ENCODE measurements at places on chromosomes 2 and 18.

- DNase-seq: no peak
Observed at GRCh38 chr2:194621945-194622344, 1035.1 kb upstream of the SLC39A10 start.

DNA sequence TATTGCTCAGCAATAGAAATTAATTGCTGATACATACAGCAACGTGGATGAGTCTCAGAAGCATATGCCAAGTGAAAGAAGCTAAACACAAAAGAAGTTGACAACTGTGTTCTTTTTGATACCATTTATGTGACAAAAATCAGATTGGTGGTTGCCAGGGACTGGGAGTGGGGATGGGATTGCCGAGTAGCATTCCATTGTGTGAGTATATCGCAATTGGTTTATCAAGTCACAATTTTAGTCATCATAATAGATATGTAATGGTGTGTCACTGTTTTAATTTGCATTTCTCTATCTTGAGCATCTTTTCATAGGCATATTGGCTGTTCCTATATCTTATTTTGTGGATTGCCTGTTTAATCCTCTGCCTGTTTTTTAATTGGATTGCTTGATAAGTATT lies 20.9 kb downstream of the STRADB start:
- DNase-seq: no peak

- peak; percentile 19 for DNase-seq
Observed at GRCh38 chr2:30949435-30949834, 142.2 kb upstream of the CAPN13 start.

GRCh38 chr2:190646780-190647522 lies 1.9 kb upstream of the NAB1 start:
- no peak for DNase-seq

GRCh38 chr2:124524155-124524915 lies 499.2 kb downstream of the CNTNAP5 start:
- no peak for DNase-seq

- DNase-seq: peak; percentile 51
Observed at GRCh38 chr2:181904022-181904632, 12.6 kb downstream of the ITPRID2 start.

DNA sequence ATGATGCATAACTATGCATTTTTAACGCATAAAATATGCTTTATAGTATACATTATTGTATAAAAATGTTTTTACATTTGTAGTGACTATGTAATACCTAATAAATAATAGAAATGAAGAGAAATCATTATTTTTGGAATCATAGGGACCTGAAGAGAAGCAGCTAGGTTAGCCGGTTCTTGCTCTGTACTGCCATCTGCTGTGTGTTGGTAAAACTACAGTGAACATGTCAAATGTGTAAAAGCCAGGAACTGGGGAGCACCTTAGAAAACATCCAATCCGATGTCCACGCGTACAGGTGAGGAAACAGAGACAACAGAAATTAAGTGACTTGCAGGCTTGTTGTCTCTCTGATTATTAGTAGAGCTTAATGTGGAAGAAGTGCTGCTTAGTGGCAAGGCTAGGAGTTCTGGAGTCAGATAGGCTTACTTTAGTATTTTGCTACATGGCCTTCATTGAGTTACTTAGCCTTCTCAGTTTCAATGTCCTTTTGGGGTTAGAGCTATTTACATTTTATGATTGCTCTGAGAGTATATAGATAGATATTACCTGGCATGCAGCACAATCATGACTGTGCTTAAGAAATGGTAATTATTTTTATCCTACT lies 386.5 kb downstream of the DLGAP1 start:
- DNase-seq: peak; percentile 26

GRCh38 chr2:216789081-216789480 lies 70.8 kb downstream of the TNP1 start:
- no peak for DNase-seq

GRCh38 chr2:88669482-88670214 lies 21.8 kb upstream of the RPIA start:
- DNase-seq: peak; percentile 45

DNA sequence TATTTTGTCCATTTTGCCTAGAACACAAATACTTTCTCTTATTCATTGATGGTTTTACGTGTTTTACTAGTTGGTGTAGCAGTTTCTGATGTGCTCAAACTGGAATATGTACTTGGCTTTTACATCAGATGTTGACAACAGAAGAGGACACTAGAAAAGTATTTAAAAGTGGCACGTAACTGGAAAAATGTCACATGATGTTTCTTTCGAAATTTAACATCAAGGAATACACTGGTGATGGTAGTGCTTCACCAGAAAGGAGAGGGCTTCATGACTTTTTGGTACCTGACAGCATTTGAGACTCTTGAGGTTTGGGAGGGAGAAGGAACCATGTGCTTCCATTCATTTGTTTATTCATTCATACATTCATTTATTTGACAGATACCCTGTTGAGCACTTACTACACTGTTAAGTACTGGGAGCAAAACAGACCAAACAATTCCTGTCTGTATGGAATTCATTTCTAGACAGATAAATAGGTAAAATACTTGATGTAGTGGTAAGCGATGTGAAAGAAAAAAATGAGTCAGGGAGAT lies 1.5 kb downstream of the GIGYF2 start:
- DNase-seq: no peak

GRCh38 chr2:125479143-125479636 lies 1176.8 kb upstream of the GYPC start:
- DNase-seq: no peak

GRCh38 chr2:36544638-36545338 lies 53.2 kb downstream of the FEZ2 start:
- no peak for DNase-seq

- DNase-seq: no peak
Observed at GRCh38 chr2:12286347-12286746, 430.4 kb upstream of the TRIB2 start.

- DNase-seq: no peak
Observed at GRCh38 chr2:68605939-68606338, 37.4 kb upstream of the PROKR1 start.

DNA sequence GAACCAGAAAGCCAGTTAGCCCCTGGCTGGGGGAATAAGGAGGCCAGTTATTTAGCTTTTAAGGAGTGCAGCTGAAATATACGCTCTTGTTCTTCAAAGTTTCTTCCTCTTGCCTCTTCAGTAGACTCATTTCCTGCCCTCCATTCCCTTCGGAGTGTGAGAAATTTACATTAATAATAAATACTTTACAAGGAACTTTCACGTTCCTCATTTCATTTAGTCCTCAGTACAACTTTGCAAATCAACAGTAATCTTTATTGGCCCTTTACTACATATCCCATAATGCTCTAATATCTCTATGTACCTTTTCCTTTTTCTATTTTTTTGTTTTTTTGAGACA lies 15.6 kb downstream of the PLCD4 start:
- DNase-seq: no peak

- peak; percentile 35 for DNase-seq
Observed at GRCh38 chr18:32289483-32290075, 99.7 kb downstream of the MEP1B start.

DNA sequence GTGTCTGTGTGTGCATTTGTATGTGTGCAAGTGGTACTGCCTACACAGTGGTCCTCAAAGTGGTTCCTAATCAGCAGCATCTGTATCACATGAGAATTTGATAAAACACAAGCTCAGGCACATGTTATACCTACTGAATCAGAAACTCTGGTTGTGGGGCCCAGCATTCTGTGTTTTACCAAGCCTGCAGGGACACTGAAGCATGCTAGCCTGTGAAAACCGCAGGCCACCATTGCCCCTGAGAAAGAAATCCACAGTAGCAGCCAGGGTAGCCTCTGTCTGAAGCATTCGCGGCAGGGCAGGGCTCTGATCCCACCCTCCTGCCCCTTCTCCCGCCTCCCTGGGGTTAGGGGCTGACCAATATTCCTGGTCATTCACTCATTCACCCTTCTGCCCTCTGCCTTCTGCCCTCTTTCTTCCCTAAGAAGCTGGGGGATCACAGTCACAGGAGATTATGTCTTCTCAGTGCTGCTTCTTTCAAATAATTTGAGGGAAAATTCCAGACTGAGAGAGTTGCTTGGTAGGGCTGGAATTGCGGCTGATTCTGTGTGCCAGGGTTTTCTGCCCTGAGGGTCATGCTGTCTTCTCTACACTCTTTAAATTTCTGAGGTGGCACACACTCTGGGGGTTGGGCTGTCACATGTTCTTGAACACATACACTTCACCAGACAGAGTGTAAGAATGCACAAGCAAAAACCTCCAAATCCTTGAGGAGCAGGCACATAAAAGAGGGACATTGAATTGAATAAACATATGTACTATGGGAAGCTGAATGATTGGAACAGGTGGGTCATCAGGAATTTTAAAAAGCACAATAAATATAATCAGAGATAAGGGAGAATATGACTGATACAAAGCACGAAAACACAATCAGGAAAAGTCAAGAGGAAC lies 126.6 kb upstream of the SEC11C start:
- DNase-seq: peak; percentile 70

- DNase-seq: no peak
Observed at GRCh38 chr18:48592540-48593171, 53.8 kb downstream of the CTIF start.

- DNase-seq: no peak
Observed at GRCh38 chr2:100691846-100692245, 128.1 kb upstream of the NPAS2 start.

DNA sequence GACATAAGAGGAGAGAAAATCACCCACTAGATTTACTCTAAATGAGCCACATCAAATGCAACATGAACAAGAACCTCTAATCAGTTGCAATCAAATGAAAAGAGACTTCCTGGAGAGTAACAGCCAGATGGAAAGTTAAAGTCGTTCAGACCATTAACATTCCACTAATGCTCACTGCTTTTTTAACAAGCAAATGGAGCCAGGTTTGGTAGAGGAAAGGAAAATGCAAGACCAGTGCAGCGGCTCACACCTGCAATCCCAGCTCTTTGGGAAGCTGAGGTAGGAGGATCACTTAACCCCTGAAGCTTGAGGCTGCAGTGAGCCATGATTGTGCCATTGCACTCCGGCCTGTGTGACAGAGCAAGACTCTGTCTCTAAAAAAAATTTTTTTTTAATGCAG lies 48.5 kb downstream of the CACNB4 start:
- no peak for DNase-seq

DNA sequence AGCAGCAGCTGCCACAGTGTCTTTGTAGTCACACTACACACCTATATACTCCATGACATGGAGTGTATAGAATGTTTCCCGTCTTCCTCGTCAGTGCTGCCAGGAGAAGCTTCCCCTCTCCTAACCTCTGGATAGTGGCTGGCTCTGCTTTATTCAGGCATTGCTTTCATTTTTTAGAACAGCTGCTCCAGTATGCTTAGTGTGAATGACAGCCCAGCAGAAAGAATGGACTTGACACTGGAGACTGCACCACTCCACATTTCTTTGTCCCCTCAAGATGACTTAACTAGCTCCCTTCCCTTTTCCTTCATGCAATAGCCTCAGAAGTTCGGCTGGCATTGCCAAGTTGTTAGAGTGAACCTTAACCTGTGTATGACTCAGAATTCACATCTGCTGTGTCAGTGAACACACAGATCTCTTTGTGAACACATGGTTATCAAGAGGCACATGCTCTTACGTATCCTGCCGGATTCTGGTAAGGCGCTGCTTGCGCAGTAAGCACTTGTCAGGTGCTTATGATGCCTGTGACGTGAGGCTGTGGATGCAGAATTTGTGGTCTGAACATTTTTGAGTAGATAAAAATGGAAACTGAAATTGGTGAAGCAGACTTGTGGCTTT lies 73.9 kb downstream of the NEDD4L start:
- DNase-seq: peak; percentile 82

DNA sequence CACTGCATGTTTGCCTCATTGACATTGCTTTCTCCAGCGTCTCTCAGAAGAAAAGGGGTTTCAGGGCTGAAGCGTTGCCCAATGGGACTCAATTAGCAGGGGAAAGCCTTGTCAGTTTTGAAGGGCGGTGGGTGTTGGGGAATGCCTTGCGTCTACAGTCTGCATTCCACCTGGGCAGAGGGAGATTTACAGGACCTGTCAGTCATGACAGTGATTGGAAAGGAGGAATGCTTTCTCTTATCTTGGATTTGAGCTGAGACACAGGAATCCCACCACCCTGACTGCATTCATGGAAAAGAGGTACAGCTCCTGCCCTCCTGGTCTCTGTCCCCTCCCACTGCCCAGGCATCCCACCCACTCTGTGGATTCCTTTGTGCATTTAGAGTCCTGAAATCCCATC lies 123.9 kb downstream of the ACKR3 start:
- no peak for DNase-seq

DNA sequence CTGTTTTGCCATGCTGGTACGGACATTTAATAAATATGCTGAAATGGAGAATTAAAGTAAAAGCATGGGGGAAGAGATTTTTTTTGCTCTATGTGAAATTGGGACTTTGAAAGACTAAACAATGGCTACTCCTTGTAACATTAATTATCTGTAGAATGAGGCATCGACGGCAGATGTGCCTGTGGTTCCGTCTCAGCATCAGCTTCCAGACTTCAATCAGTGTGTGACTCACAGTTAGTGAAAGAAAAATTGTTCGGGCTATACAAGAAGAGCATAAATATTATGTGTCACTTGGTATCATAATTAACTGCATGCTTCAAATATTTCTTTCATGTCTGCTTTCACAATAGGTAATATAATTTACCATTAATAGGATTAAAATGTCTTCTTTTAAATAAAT lies 117.0 kb upstream of the SMIM21 start:
- DNase-seq: peak; percentile 88

GRCh38 chr18:10604182-10604581 lies 78.4 kb downstream of the NAPG start:
- no peak for DNase-seq

- no peak for DNase-seq
Observed at GRCh38 chr2:150473767-150474166, 13.7 kb downstream of the RND3 start.

GRCh38 chr2:42848726-42849290 lies 56.4 kb upstream of the HAAO start:
- no peak for DNase-seq

DNA sequence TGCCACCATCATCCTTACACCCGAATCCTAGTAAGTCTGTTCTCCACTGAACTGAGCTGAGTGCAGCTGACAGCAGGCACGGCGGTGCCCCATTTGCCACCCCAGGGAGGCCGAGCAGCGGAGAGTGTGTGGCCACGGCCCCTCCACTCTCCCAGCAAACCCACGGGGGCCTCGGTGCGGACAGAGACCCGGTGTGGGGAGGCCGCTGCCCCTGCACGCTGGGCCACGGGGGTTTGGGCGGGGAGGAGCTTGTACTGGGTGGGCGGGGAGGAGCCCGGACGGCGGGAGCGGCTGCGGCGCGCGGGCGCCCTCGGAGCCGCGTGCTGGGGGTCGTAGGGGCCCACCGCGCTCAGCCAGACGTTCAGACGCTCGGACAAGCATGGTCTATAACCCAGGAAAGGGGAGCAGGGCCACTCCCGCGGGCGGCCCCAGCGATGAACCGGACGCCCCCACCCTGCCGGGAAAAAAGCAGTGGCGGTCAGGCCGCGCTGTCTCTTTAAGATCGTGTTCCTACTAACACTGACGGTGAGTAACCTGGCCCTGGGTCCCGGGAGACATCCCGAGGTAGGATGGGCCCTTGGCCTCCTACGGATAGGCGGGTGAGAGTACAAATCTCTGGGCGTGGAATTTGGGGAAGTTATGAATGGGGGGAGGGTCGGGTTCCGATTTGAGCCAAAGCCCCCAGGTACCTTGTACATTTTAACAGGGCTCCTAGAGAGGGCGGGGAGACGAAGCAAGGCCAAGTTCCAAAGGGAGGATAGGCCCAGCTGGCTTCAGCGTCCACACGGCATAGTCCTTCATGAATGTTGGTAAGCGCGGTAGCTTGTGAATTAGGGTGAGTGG lies at the start of gene ITPRIPL1:
TSS of gene ITPRIPL1 (plus strand) at position 277 of the 843 bp plus-strand sequence. CDS start at position 800, 523 bp downstream.
- no peak for DNase-seq

GRCh38 chr2:45001869-45002385 lies 7.3 kb downstream of the SIX2 start:
- DNase-seq: no peak

GRCh38 chr2:103986001-103986400 lies 867.9 kb upstream of the POU3F3 start:
- DNase-seq: no peak

- DNase-seq: peak; percentile 95
Observed at GRCh38 chr2:160306985-160307384, 106.9 kb upstream of the ITGB6 start.

Data from RPMI7951 (cell line).